ENCODE measurements at places on chromosomes 16 and 17.

- no peak for DNase-seq
Observed at GRCh38 chr17:19369846-19370492, 7.4 kb upstream of the B9D1 start.

DNA sequence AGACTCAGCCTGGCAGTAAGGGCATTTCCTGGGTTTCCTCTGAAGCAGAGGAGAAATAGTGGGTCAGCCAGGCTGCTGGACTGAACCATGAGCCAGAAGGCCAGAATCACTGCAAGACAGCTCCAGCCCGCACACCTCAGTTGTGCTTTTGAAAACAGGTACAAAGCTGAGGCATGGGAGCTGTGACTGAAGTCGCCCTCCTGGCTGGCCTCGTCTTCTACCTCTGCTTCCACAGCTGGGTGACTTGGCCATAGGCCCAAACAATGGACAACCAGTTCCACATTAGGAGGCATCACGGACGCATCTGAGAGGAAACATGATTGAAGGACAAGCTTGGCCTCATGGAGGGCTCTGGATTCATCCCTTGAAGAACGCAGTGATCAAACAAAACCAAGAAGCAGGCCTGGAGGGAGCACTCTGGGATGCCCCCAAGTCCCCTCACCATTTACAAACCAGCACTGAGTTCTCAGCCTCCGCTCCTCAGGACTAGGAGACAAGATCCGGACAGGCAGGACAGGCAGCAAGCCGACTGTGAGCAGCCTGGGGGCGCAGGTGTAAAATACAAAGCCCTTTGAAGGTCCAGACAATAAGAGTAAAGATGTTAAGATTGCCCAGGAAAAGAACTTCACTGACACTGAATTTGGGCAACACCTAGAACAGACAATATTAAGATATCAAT, 68.7 kb downstream of the N4BP1 start:
- DNase-seq, result no peak

- DNase-seq, result peak; percentile 83
Observed at GRCh38 chr17:58344047-58344790, 7.8 kb downstream of the SUPT4H1 start.

DNA sequence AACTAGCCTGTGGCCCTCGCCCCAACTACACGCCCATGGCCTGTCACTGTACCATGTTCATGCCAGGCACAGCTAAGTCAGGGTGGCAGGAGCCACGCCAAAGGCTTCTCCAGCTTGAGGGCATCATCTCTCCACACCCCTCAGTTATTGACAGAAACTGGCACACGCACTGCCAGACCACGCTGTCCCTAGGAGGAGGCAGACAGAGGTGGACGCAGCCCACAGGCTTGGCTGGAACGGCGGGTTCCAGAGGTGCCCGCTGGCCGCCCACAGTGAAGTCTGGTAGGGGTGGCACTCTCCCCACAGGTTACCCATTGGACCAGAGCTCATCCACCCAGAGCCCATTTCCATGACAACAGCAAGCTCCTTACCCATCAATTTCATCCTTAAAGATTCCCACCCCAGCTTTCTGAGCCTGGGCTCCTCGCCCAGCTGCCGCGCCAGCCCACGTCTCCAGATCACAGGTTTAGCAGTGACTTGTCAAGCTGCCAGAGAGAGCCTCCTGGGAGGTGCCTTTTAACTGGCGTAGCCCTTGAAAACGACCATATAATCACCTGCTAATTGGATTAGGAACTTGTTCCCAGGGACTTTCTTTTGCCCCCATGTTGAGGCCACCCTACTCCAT, 27.9 kb downstream of the RPRML start:
- DNase-seq, result no peak

DNA sequence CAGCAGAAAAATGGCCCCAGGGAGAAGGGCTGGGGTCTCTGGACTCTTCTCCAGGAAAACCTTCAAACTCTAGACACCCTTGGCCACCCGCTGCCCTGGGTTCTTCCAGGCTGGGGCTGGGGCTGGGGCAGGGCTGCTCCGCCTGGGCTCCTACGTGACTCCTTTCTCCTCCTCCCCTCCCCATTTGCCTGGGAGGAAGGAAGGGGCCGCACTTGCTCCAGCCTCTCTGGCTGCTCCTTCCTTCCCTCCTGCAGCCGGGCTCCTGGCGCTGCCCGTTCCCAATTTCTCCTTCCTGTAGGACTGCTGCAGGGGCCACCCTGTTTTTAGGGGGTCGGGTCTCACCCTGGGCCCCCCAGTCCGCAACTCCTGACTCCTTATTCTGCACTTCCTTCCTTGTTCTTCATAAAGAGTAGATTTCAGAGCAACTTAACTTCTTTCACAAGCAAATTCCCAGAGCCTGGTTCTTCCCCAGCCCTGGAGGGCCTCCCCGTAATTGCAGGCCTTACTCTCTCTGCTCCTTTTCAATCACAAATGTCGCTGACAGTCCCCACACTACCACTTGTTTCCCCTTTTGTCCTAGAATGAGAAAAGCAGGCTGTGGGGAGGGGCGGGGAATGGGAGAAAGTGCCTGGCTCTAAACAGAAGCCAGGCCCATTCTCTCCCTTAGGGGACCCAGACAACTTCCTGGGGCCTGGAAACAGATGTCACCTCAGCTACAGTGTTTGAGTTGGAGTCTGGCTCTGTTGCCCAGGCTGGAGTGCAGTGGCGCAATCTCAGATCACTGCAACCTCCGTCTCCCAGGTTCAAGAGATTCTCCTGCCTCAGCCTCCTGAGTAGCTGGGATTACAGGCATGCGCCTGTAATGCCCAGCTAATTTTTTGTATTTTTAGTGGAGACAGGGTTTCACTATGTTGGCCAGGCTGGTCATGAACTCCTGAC, 137.8 kb downstream of the ENGASE start:
- no peak for DNase-seq

DNA sequence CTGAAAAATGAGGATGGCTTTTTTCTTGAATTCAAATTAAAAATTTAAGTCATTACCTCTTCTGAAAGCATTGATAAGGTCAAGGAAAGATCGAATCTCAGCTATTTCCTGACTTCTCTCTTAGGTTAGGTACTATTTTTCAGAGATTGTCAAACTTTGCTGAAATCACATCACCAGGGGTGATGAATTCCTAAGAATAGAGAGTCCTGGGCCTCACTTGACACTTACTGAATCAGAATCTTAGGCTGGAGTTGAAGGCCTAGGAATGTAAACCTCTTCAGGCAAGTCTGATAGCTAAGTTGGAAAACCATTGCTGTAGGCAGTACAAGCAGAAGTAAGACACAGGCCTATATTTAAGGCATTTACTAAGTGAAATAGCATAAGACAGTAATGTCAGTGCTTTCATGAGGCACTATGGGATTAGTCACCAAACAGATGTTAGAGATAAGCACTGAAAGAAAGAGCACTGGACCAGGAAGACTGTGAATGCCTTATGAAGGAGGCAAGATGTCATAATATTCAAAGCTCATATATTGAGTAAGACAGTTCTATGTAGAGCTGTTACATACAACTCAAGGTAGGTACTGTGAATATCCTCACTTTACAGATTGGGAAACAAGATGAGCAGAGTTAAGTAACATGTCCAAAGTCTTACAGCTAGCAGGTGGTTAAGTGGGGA, 21.5 kb downstream of the DCAF7 start:
- peak; percentile 53 for DNase-seq

DNA sequence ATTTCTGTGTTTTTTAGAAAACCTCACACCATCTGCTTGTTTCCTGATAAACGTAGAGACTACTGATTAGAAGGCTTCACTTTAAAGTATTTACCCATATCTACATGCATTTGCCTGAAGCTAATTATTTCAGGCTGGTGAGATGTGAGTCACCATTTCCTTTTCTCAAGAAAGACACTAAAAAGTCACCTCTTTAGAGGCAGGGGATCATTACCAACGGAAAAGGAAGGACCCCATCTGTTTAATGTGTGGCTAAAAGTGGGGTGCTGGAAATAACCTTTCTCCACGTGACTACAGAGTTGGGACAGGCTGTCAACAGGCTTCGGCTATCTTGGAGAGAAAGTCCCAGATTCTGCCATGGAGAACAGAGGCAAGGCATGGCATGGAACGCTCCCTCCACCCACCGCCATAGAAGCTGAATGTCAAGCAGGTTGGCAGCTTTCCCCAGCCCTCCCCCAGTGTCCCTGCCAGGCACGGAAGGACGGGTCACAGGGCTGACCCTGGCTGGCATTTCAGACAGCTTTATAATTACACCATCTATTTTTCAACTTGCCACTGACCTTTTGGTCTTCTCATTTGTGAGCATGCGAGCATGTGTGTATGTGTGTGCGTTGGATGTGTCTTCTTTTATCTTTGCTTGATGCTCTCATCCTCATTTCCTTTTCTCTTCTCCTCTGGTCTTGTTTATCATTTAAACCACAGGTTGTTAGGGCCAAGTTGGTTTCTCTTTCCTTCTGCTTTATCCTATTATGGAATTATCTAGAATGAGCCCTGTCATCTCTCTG, 157.0 kb downstream of the CPPED1 start:
- no peak for DNase-seq

DNA sequence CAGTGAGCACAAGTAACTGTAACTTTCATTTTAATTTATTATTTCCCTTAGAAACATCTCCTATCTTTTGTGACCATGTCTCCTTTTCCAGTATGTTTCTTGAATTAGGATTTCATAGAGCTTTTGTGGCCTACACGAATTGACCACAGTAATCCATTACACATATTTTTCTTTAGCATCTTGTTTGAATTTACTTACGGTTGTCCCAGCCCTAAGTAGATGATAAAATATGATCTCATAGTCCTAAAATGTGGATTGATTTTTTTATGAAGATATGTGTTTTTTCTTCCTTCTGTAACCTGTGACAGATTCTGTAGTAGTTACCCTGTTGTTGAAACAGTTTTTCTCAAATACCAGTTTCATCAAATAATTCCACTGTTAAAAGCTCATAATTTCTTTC, 61.5 kb downstream of the NF1 start:
- DNase-seq, result no peak

- no peak for DNase-seq
Observed at GRCh38 chr17:13568582-13569397, 32.9 kb downstream of the HS3ST3A1 start.

GRCh38 chr16:49924078-49924477, 68.2 kb upstream of the ZNF423 start:
- DNase-seq, result no peak

DNA sequence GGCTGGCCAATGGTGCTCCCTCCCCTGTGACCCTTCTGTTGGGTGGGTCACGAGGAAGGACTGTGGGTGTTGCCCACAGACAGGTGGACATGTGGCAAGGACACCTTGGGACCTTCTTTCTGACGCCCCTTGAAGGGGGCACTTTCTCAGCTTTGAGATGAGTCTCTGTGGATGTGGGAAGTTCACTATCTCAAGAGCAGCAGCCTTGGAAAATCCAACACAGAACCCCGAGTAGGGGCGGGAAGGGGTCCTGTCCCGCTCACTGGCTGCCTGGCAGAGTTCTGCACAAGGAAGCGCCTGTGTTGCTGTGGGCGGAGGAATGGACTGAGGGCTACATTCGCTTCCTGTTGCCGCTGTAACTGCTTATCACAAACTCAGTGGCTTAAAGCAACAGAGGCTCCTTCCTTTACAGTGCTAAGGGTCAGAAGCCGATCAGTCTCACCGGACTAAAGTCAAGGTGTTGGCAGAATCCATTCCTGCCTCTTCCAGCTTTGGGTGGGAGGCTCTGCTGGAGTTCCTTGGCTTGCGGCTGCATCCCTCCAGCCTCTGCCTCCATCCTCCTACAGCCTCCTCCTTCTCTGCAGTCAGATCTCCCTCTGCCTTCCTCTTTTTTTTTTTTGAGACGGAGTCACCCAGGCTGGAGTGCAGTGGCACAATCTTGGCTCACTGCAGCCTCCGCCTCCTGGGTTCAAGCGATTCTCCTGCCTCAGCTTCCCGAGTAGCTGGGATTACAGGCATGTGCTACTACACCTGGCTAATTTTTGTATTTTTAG, 305.2 kb downstream of the SEC14L1 start:
- no peak for DNase-seq

- no peak for DNase-seq
Observed at GRCh38 chr16:12573300-12573699, 230.4 kb downstream of the CPPED1 start.

GRCh38 chr17:79818026-79818758, 21.0 kb downstream of the CBX4 start:
- DNase-seq, result no peak

GRCh38 chr16:21590796-21591195, 8.6 kb upstream of the METTL9 start:
- DNase-seq, result peak; percentile 68

DNA sequence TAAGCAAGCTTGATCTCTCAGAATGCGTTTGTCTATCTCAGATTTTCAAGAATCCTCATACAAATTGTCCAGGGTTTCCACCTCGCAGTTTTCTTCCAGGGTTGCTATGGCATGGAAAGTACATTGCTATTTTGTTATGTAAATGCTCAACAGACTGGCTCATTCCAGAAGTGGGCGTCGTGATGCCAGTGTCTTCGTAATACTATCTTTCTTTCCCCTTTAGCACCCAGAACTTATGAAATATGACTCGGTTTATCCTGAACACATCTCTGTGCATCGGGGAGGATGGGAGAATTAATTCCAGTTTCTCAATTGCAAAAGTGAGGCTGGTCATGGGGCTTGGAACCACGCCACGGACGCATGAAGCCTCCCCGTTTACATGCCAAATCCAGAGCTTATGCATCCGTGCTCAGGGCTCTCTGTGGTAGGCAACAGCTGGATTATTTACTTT, 405.0 kb downstream of the WWOX start:
- no peak for DNase-seq

DNA sequence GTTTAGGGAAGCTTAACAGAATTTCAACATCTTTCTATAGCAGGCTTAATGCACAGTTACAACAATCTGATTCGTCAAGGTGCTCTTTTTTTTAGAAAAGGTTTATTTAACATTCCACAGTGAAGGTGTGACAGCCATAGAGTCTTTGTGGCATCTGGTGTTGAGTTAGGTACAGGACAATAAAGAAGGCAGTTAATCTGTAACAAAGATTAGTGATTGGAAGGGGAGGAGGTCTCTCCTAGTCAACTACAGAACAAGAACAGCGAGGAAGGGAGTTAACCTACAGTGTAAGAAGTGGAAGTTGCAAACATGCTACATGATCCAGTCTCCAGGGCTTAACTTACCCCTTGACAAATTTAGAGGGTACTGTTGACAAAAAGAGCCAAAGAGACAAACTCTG, 3.0 kb upstream of the ZDHHC7 start:
- no peak for DNase-seq

DNA sequence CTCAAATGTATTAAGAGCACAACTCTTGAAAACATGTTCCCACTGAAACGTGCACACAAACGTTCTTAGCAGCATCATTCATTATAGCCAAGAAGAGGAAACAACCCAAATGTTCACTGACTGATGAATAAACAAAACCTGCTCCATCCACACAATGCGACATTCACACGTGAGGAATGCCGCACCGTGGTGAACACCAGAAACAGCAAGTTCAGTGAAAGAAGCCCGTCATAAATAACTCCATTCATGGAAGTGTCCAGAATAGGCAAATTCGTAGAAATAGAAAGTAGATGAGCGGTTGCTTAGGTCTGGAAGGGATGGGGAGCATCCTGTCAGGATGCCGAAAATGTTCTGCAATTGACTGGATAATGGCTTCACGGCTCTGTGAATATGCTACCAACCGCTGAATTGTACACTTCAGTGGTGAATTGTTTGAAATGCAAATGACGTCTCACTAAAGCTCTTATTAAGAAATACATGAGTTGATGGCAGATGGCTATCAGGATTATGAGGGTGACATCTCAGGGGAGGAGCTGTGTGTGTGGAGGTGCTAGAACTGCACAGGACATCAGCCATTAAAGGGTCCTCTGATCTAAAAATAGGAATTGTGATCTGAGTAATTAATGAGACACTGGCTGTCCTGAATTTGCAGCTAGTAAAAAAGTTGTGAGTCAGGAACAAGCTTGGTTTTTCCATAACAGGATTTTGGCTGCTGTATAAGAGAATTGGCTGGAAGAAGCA, 771.0 kb downstream of the KCNJ18 start:
- no peak for DNase-seq

- DNase-seq, result no peak
Observed at GRCh38 chr16:16578701-16579100, 199.8 kb downstream of the NPIPA7 start.

Measured in SIG-M5 (cell line).